Left renal pelvis (tissue), 4 donors: ENCODE measurements at places on chromosomes 5 and 9. TPM values are rescaled to one million over a fixed set of nuclear protein-coding genes. Genes with fewer than 3 reads are reported as not detected.

The FGF10 gene
- polyA plus RNA-seq = 8.6 TPM

DNA sequence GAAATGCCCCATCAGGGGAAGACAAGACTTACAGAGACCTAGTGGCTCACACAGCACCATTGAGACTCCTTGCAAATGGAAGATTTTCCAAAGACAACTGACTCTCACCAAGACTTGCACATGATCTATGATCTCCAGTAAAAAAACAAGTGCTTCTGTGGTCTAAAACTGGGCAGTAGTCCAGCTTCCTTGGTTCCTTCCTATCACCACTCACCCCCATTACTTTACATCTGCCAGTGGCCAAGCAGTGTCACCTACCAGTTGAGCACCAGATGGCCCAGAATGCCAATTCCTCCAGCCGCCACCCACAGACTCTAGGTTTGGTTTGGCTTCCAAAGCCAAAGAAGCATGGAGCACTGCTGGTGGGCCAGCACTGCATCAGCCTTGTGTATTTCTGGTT, 47.7 kb downstream of the SH3TC2 start:
- DNase-seq = no peak

The LCN10 gene
- polyA plus RNA-seq = 2.1 TPM

The PRELID2 gene
- polyA plus RNA-seq = 10.1 TPM

- no peak for DNase-seq
Measured at GRCh38 chr5:179250561-179251225, 94.6 kb downstream of the ADAMTS2 start.

- no peak for DNase-seq
Measured at GRCh38 chr5:65128226-65128625, 353.5 kb downstream of the ADAMTS6 start.

DNA sequence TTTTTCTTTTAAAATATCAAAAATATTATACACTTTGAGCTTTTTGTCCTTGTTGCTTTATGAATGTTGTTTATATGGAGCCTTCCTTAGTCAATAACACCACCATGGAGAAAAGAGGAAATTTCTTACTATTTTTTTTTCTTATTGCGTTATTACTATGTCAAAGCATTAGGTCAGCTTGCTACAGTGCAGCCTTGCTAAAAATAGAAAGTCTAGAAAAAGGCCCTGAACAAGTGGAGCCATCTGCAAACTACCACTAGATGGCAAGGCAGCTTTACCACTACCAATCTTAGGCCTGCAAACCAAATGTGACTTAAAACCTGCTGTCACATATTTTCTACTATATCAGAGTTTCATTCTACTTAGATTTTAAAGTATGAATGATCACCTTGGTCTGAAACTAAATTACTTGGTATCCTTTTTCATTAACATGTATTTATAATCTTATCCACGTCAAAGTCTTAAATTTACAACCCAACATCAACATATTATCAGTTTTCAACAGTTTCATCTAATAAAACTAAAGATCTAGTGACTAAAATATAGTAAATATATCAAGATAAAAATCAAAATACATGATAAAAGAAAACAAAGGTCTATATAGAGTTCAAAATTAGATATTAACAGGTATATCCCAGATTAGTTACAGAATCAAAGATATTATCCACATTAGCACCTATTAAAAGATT, 113.1 kb upstream of the ACOT12 start:
- DNase-seq = peak; percentile 73

The IFNA21 gene
- 0.15 TPM for polyA plus RNA-seq

DNA sequence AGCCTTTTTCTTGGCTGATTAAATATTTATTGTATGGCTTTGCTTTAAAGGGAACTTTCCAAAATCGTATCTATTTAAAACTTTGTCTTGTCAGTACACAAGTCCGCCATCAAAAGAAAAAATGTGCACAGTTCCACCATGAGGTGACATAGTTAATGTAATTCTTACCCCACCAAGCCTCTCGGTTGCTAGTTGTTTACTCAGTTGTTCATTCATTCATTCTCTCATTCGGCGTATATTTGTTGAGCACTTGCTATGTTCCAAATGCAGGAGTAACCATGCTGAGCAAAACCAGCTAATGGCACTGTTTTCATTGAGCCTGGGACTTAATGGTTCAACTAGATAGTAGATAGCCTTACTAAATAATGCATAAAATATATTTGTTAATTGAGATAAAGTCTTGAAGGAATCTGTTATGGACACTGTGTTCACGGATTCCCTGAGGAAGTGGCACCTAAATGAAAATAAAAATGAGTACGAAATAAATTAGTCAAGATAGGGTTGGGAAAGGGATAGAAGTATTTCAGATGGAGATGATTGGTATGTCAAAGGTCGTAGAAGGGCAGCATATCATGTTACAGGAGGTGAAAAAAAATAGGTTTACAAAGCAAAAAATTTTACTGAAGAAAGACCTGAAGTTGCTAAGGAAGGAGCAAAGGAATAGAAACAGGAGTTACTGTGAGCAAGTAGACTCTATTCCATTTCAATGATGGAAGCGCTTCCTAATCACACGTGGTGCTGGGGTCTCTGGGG, 1.5 kb downstream of the DCAF10 start:
- no peak for DNase-seq

GRCh38 chr9:114574438-114574837, 13.1 kb upstream of the ATP6V1G1 start:
- no peak for DNase-seq

- no peak for DNase-seq
Measured at GRCh38 chr9:136178773-136179075, 26.2 kb downstream of the LHX3 start.

DNA sequence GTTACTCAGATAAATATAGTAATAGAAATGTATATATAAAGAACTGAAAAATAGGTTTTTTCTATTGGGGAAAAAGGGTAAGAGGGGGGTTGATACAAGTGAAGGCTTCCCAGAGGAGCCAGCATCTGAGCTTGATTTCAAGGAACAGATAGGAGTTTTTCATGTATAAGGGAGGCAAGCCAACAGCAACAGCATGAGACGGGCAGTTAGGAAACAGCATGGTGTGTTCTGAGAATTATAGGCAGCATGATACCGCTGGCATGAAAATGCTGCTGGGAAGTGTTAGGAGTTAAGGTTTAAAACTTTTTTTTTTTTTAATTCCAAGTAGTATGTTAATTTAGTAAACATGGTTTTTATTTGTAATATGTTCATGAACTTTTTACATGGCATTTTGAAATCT, 9.7 kb downstream of the CDC37L1 start:
- no peak for DNase-seq

DNA sequence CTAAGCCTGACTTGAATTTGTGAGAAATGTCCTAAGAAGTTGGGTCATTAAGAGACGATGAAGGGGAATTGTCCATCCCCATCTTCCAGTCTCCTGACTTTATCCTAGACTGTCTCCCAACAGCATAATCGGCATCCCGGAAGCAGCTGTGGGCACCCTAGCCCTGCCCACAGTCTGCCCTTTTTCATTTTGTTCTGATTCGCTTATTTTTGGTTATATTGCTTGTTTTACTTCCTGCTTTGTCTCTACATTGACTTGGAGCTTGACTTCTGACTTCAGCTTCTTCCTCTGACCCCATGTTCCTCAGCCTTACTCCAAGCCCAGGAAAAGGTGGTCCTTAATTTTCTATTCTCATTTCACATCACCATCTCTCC, 41.8 kb downstream of the UGCG start:
- DNase-seq = no peak

DNA sequence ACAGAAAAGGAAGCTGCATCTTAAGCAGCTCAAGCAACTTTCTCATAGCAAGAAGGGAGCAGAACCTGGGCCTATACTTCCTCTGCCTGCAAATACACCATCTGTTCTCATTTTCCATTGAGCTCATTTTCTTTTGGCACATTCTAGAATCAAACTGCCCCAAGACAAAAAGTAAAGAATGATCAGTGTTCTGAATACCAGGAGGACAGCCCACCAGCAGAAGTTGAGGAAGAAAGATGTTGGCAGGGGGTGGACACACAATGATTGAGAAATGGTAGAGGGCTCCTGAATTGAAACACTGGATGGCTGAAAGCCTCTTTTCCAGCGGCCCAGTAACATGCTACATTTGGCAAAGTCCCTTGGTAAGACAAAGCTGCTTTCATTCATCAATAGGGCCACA, 171.8 kb downstream of the MED10 start:
- no peak for DNase-seq

The PIP5K1B gene
- polyA plus RNA-seq = 8.5 TPM

The ARHGEF37 gene
- 6.0 TPM for polyA plus RNA-seq

- DNase-seq = no peak
Measured at GRCh38 chr9:35603506-35603985, 1.5 kb upstream of the TESK1 start.

DNA sequence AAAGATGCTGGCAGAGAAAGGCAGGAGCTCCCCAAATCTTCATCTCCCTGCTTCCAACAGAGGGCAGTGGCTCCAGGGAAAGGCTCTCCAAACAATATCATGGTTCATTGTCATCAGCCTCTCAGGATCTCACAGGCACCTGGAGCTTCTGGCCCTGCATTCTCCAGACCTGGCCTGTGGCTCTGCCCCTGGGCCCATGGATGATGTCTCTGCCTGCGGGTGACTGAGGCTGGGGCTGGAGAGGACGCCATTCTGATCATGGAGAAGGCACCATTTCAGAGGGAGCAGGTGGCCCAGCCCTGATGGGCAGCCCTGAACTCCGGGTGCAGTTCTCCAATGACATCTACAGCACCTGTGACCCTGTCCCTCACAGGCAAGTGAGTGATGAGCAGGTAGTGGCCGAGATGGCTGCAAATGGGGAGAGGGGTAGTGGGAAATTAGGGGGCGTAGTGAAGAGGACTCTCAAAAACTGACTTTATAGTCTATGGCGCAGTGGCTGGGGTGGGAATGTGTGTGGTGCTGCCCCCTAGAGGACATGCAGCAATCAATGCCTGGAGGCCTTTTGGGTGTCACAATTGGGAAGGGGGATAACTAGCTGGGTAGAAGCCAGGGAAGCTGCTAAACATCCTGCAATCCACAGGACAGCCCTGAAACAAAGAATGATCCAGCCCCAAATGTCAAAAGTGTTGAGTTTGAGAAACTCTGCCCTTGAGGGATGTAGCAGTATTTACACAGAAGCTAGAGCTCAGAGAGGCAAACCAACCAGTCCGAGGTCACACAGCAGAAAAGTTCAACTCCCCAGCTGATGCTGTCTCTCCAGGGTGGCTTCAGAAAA, 3.2 kb downstream of the SH3PXD2B start:
- no peak for DNase-seq

DNA sequence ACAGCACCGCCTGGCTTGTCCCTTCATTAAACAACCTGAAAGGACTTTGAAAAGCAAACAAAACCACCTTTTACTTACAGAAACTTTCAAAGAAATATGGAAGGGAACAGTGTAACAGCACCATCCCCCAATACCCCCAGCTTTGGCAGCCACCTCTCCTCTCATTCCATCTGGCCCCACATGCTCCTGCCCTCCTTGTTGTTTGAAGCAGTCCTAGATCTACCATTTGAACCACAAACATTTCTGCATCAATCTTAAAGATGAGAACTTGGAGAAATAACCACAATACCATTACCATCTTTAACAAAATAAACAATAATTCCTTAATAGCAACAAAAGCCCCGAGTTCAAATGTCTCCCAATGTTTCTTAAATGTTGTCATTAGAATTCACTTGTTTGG, 17.8 kb upstream of the COL15A1 start:
- DNase-seq = no peak

- no peak for DNase-seq
Measured at GRCh38 chr9:76729116-76729515, 35.1 kb upstream of the PCA3 start.

DNA sequence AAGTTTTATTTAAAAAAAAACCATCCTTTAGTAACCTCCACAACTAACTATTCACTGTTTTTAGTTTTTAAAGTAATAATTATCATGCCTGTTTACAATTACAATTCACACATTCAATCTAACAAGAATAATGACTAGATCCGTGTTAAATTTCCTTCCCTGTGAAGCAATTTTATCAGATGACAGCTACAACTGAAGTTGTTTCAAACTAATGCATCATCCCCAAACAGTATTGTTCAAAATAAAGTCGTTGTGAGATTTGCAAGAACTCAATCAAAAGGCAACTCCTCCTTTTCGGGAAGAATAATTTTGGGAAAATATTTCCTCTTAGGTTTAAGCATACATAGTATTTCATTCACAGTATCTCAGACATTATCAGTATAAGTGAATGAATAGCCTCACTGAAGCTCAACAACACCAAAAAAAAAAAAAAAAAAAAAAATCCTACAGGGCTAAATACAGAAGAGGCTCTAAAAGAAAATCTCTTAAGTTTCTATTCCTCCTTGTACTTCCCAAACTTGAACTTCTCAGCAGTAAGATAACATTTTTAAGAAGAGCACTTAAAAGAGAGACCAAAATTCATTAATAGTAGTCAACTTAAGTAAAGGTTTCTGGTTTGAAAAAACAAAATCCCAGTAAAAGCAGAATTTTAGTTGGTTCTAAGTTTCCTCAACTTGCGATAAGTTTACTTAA, 9.4 kb downstream of the C9orf72 start:
- no peak for DNase-seq

DNA sequence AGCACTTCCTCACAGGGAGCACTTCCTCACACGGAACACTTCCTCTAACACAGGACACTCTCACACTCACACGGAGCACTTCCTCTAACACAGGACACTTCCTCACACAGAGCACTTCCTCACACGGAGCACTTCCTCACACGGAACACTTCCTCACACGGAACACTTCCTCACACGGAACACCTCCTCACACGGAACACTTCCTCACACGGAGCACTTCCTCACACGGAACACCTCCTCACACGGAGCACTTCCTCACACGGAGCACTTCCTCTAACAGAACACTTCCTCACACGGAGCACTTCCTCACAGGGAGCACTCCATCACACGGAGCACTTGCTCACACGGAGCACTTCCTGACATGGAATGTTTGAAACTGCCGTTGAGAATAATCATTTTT, 13.4 kb downstream of the POMT1 start:
- no peak for DNase-seq

- no peak for DNase-seq
Measured at GRCh38 chr9:97809666-97810344, 43.2 kb upstream of the FOXE1 start.

DNA sequence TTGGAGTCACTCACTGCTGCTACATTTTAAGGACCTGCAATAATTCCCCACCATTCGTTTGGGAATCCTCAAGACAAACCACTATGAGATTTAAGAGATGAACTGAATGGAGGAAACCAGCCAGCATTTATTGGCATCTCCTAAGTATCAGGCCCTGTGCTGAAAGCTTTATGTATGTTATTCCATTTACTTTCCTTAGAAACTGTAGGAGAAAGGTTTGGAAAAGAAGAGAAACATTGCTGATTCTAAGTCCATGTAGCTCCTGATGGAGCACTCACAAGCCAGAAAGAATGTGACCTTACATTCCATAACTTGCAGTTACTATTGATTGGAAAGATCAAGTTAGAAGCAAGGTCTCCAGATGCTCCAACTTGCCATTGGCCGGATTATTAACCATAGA, 267.4 kb downstream of the GAS1 start:
- DNase-seq = no peak

DNA sequence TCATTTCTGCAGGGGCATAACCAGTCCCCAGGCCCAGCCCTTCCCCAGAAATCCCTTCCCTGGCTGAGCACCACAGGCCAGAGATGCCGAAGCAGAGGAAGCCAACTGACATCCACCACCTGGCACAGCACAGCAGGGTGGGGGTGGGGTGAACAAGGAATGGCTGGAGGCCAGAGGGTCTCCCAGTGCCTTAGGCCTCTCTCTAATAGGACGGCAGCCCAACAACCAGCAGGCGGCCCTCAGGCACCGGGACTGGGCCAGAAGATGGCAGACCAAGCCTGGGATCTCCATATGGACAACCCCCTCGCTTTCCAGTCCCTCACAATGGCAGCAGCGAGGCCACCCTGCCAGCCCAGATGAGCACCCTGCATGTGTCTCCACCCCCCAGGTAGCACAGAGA, 13.2 kb downstream of the PDLIM4 start:
- no peak for DNase-seq
